Right atrium auricular region (tissue), 2 donors: ENCODE measurements at places on chromosomes 2 and 18. TPM values are rescaled to one million over a fixed set of nuclear protein-coding genes. Genes with fewer than 3 reads are reported as not detected.

- DNase-seq = no peak
Measured at GRCh38 chr2:22360735-22361374, 1024.1 kb upstream of the KLHL29 start.

DNA sequence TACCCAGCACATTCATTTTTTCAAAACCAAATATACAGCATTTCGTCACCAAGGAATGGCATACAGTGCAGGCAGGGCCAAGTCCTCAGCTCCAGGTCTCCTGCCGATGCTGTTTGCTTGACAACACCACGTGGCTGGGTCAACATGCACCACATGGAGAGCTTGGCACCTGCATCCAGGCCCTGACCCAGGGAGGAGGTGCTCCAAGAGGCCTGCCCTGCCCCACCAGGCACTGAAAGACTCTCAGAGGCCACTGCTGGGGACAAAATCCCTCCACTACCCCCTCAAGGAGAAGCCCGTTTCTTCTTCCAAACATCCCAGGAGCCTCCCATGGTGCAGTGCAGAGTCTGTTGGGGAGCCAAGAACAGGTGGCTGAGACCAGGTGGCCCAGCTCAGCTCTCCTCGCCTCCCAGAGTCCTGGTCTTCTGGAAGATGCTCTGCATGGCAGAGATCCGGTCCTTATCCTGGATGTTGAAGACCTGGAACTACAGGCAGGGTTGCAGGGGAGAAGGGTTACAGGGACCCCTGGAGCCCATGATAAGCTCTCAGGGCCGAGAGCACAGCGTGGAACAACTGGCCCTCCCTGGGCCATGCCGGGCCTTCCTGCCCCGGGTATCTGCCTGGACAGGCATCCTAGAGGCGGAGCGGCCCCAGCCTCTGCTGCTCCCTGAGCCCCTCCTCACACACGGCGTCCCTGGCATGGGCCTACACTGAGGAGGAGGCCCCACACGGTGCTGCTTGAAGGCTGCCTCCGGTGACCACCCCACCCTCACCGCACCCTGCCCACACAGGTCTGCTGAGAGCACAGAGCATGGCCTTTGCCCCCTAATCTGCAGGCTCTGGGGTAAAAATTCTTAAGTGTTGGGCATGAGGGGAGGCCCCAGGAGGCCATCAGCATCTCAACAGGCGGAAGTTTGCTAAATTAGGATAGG is 9.0 kb downstream of the MAB21L4 start:
- DNase-seq = no peak

DNA sequence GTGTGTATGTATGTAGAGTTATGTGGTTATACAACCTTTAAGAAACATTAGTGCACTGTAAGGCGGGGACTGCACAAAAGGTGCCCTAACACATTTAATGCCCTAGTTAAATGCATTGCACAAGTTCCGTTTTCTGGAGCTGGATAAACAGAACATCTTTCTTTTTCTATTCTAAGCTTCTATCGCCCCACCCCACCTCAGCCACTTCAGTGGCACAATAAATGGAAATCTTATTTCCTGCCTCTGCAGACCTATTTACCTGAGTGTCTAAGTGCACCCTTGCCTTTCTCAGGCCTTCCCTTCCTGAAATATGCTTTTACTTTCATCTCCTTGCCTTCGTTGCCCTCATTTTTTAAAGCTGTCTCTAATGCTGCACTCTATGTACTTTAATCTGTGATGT is 123.5 kb downstream of the TANC1 start:
- no peak for DNase-seq

DNA sequence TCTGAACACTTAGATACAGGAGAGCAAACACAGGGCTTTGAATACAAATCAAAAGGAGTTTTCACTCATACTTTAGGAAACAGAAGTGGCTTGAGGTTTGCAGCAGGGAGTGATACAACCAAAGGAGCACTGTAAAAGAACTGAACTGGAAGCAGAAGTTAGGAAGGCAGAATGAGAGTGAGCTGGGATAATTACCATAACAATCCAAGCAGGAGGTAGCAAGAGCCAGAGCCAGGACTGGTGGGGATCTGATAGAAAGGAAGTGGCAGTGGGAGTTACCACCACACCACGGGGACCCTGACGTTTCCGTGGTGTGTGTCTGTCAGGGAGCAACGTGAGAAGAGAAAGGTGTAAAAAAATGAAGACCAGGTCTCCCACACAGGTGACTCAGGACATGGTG is 81.3 kb upstream of the EPB41L3 start:
- no peak for DNase-seq

DNA sequence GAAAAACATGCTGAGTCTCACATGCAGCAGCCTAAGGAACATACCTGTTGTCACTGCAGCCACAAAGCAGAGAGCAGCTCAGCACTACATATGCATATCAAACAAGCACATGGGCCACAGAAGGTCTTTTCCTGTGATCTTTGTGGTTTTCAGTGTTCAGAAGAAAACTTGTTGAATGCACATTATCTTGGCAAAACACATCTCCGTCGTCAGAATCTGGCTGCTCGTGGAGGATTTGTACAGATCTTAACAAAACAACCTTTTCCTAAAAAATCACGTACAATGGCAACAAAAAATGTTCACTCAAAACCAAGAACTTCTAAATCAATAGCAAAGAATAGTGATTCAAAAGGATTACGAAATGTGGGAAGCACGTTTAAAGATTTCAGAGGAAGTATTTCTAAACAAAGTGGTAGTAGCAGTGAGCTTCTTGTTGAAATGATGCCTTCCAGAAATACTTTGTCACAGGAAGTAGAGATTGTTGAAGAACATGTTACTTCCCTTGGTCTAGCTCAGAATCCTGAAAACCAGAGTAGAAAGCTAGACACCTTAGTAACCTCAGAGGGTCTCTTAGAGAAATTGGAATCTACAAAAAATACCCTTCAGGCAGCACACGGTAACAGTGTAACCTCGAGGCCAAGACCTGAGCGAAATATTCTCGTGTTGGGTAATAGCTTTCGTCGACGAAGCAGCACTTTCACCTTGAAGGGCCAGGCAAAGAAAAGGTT is 34.1 kb downstream of the ZNF407 start:
- no peak for DNase-seq

GRCh38 chr18:44750774-44751173 is 70.1 kb downstream of the SETBP1 start:
- DNase-seq = no peak

Gene STPG4
- not detected for total RNA-seq

Gene ACVR1C
- total RNA-seq = 1.1 TPM

Gene QPCT
- 1.1 TPM for total RNA-seq
